ENCODE measurements at places on chromosomes 5 and 9.

DNA sequence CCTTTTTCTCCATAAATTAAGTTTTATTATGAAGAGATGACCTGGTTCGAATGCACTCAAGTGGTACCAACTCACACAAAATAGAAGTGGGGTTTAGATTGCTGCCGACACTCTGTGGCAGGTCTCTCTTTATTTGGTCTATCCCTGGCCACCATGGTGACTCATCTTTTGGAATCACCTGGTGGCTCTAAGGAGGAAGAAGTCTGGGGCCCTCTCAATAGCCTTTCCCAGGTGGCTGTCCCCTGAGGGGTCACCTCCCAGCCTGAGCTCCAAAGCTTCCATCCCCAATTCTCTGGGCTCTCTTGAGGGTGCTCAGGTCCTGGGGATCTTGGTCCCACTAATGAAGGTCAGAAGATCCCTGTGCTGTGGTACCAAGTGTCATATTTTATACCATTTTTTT lies 136.8 kb downstream of the MVB12B start:
- DNase-seq = no peak

DNA sequence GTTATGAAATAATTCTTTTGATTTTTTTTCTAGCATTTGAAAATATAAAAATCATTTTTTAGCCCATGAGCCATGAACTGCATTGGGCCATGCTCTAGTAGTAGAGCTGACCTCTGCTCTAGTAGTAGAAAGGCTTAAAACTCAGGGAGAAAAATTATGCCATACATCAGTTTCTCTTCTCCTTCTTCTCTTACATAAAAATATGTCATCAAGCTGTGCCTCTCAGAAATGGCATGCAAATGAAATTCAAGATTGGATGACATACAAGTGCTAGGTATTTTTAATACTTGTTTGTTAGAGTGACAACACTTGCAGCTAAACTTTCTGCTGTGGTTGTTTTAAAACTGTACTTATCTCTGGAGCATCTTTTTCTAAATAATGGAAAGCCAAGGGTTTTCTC lies 42.1 kb upstream of the TMOD1 start:
- DNase-seq = no peak

DNA sequence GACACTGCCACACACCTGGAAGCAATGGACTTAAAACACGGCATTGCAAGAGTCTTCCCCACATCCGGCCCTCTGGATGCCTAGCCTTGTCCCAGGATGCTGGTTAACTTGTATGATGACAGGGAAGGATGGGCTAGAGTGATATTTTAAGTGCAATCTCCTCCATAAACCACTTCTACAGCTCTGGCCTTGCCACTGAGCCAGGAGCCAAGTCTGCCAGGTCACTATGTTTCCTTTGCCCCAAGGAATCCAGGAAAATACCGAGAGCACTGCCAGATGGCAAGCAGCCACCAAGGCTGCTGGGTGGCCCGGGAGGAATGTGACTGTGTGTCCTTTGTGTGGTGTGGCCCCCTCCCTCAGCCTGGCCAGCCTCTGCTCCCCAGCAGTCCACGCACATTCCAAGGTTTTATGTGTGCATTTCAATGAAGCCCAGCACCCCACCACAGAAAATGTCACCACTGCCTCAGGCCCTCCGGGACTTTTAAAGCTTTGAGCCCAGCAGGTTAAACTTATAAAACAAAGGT lies 106.0 kb downstream of the FRMD3 start:
- DNase-seq = no peak

DNA sequence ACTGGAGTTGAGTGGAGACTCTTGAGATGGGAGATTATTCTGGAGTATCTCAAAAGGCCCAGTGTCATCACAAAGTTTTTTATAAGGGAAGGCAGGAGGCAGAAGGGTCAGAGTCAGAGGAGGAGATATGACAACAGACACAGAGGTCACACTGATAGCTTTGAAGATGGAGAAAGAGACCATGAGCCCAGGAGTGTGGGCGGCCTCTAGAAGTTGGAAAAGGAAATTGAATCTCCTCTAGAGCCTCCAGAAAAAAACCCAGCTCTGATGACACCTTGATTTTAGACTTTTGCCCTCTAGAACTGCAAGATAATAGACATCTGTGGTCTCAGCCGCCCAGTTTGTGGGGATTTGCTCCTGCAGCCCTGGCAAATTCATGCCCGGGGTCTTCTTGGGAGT lies 64.8 kb upstream of the SPTLC1 start:
- no peak for DNase-seq

- no peak for DNase-seq
Measured at GRCh38 chr9:22990349-22990748, 543.7 kb downstream of the DMRTA1 start.

DNA sequence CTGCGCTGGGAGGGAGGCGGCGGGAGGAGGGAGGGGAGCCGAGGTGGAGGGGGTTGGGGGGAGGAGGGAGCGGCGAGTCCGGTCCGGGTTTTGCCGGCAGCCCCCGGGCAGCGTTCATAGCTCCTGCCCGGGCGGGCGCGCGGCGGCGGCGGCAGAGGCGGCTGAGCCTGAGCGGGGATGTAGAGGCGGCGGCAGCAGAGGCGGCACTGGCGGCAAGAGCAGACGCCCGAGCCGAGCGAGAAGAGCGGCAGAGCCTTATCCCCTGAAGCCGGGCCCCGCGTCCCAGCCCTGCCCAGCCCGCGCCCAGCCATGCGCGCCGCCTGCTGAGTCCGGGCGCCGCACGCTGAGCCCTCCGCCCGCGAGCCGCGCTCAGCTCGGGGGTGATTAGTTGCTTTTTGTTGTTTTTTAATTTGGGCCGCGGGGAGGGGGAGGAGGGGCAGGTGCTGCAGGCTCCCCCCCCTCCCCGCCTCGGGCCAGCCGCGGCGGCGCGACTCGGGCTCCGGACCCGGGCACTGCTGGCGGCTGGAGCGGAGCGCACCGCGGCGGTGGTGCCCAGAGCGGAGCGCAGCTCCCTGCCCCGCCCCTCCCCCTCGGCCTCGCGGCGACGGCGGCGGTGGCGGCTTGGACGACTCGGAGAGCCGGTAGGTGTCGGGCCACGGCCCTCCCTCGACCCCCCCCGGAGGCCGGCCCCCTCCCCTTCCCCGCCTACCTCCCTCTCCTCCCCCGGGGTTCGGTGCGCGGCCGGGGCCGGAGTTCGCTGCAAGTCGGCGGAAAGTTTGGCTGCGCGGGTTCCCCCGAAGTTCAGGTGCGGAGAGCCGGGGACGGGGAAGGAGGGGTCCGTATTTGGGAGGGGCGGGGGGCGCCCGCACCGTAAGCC lies at the start of gene CXXC5:
TSS of gene CXXC5 (plus strand) at position 145 of the 877 bp plus-strand sequence. CDS start 32,175 bp downstream, outside the sequence.
- DNase-seq = no peak

- DNase-seq = no peak
Measured at GRCh38 chr9:75739884-75740611, 150.4 kb upstream of the PCSK5 start.

DNA sequence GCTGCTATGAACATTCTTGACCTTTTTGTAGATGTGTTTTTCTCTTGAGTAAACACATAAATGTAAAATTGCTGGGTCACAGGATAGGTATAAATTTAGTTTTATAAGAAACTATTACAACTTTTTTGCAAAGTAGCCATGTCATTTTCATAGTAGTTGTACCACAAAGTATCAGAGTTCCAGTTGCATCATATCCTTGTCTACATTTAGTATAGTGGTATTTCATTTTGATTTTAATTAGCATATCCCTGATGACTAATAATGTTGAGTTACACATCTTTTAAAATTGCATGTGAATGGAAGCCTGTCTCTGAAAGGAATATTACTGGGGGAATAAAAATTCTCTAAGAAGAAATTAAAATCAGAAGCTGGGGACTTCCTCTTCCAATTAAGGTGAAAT lies 85.4 kb downstream of the TMEM161B start:
- no peak for DNase-seq

GRCh38 chr5:60036192-60036938 lies 142.8 kb upstream of the PDE4D start:
- no peak for DNase-seq

DNA sequence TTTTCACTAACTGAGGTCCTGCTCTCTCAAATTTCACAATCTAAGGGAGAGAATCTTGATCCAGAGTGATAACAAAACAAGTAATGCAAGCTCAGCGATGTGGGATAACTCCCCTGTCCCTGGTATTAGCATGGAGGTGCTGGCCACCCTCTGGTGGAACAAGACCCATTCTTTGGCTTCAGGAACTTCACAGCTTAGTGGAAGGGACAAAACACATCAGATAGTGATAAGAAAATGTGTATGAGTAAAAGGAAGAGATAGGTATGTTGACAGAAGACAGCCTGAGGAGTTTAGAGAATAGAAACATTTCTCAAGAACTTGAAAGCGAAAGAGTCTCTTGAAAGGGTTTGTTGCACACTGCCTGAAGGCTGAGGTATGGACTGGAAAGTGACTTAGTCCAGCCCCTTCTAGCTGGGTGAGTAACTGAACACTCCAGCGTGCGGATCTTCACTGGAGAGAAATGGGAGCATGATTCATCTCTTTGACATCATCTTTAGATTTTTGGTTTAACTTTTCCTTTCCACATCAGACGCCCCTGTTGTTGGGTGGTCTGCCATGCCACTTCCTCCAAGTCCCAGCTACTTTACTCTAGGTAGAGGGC lies 25.4 kb upstream of the ZSWIM6 start:
- DNase-seq = no peak

- DNase-seq = no peak
Measured at GRCh38 chr5:14551211-14551610, 30.4 kb upstream of the OTULINL start.

DNA sequence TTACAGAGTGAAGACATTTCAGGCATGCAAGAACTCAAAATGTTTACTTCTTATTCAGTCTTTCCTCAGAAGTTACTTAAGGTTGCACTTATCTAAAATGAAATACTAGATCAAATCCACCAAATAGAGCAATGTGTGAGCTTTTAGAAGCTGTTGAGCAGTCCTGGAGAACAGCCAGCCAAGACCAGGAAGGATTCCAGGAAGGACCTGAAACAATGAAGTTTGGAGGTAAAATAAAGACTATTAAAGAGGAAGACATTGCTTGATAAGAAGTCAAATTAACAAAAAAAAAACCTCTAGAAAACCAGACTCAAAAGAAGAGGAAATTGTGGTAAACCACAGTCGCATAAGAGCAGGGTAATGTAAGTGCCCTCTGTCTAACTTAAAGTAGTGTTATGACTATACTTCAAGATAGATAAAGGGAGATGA lies 156.2 kb upstream of the S1PR3 start:
- DNase-seq = no peak

DNA sequence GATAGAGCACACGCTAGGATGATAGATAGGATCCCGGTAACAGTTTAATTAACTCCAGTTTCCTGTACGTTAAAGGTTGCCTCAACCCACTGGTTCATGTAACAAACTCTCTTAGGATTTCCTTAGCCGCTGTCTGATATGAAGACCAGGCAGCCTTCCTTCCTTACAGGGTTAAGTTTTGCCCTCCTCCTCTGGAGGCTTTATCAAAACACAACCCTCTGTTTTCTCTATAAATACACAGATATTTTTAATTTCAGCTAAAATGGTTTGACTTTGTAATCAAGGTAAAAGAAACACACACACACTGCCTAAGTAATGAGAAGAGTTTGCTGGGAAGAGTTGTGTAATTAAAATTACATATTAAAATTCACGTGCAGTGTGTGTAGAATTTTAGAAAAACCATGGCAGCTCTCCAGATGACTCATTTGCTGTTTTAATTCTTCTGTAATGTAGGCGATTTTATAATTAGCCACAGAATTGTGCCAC lies 369.8 kb downstream of the CSNK1G3 start:
- peak; percentile 25 for DNase-seq

- no peak for DNase-seq
Measured at GRCh38 chr5:139776861-139777260, 18.7 kb upstream of the PSD2 start.

GRCh38 chr5:163437011-163437308 lies 435 bp upstream of the CCNG1 start:
- no peak for DNase-seq

- no peak for DNase-seq
Measured at GRCh38 chr9:75947233-75947632, 56.8 kb downstream of the PCSK5 start.

All from kidney capillary endothelial cell (primary cell).